ENCODE measurements at places on chromosomes 3 and 15.

- no peaks in the 10 kb centered on the region for H3K27me3 ChIP-seq
- peaks cover 45% of the 10 kb centered on the region for H3K4me1 ChIP-seq
- H3K36me3 ChIP-seq = no peaks in the 10 kb centered on the region
- H3K27ac ChIP-seq = peak overlapping the region; percentile 71
- no peak overlapping the region for H3K4me3 ChIP-seq
Measured at GRCh38 chr15:63089260-63090043, 32.2 kb upstream of the LACTB start.

DNA sequence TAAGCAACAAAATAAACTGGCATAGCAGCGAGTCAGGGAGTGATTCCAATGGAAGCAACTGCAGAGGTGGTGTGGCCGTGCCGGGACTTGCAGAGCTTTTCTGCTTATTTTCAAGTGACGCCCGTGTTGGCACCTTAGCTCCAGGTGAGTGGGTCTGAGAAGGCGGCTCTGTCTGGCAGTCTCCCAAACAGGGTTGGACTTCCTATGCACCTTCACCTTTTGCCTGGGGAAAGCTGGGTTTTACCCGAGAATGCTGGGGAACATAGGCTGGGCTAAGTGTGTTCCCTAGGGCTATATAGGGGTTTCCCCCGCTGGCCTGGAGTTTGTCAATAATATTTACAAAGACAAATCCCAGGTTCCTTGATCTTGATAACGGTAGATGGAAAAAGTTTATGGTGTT, 179.9 kb upstream of the TBL1XR1 start:
- H3K4me1 ChIP-seq = peaks cover 12% of the 10 kb centered on the region
- H3K4me3 ChIP-seq = no peak overlapping the region
- H3K27ac ChIP-seq = no peak overlapping the region
- DNase-seq = no peak

GRCh38 chr3:28745916-28746617, 397.4 kb upstream of the AZI2 start:
- H3K4me3 ChIP-seq = no peak overlapping the region
- H3K36me3 ChIP-seq = no peaks in the 10 kb centered on the region
- H3K27me3 ChIP-seq = no peaks in the 10 kb centered on the region
- H3K27ac ChIP-seq = no peak overlapping the region
- DNase-seq = no peak

- no peak for DNase-seq
- no peaks in the 10 kb centered on the region for H3K36me3 ChIP-seq
- peaks cover 20% of the 10 kb centered on the region for H3K4me1 ChIP-seq
- H3K27ac ChIP-seq = no peak overlapping the region
Measured at GRCh38 chr15:64249406-64249805, 86.6 kb upstream of the PPIB start.

DNA sequence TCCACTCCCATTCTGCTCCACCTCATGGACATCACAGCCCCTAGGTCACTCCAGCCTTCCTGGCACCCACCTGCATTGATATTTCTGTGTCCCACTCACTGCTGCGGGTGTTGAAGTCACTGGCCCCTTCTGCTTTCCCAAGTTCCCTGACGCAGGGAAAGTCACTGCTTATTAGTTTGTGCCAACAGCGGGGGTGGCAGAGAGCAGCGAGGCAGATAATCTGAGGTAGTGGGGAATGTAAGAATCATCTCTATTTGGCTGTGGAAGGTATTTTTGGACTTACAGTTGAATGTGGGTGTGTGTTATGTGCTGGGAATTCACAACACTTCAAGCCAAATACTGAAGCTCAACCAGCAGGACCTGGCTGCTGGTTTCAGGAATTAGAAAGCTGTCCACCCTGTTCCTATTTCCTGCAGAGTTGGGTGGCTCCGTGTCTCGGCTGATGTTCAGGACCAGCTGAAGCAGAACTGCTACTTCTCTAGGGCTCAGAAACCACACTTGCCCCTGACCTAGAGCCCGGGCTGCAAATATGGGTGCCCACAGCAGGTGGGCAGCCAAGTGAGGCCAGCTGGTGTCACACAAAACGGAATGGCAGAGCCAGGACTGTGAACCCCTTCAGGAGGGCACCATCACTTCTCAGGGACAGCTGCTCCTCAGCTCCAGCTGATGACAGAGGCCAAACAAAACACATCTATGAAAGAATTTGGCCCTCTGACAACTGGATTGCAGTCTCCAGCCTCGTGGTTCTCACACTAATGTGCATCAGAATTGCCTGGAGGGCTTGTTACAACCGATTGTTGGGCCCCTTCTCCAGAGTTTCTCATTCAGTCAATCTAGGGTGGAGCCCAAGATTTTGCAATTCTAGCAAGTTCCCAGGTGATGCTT, 57.7 kb downstream of the SEMA5B start:
- no peaks in the 10 kb centered on the region for H3K36me3 ChIP-seq
- no peak for DNase-seq
- H3K4me3 ChIP-seq = no peak overlapping the region
- H3K4me1 ChIP-seq = peaks cover 30% of the 10 kb centered on the region
- no peaks in the 10 kb centered on the region for H3K27me3 ChIP-seq

DNA sequence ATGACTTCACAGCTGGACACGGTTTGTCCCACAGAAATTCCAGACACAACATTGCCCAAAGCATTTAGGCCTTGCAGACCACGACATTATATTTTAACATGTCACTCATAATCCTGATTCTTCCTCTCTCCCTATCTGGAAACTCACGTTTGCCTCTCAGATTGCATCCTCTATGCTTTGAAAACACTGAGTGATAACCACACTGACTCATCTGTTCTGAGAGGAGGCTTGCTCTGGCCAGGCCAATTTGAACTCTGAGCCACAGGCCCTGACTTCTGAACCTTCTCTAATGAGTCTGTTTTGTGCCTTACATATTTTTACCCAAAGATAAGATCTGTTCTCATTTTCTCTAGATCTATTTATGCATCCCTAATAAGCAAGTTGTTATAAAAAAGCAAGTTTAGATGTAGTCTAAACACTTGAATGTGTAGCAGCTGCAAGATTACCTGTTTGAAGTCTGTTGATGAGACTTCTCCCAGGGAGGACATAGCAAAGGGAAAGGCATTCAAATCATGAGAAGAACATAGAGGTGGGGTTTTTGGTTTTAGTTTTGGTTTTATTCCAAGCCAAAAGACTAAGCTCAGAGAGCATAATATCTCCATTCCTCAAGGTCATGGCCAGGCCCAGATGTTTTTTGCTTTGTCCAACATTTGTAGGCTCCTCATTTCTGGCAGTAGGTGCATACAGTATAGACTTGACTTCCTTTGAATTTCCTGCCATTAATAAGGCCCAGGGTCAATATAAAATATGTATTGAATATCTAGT, 234.4 kb upstream of the LRTM1 start:
- H3K4me1 ChIP-seq = peaks cover 4% of the 10 kb centered on the region
- H3K27ac ChIP-seq = no peak overlapping the region
- no peaks in the 10 kb centered on the region for H3K36me3 ChIP-seq
- peak; percentile 62 for DNase-seq
- H3K4me3 ChIP-seq = no peak overlapping the region
- no peaks in the 10 kb centered on the region for H3K27me3 ChIP-seq

- no peak for DNase-seq
- peaks cover 33% of the 10 kb centered on the region for H3K4me1 ChIP-seq
- peaks cover 20% of the 10 kb centered on the region for H3K36me3 ChIP-seq
- H3K4me3 ChIP-seq = peak overlapping the region; percentile 78
- H3K27ac ChIP-seq = peak overlapping the region; percentile 96
Measured at GRCh38 chr15:69451951-69452691, 497 bp upstream of the RPLP1 start.

GRCh38 chr15:92625251-92625980, 30.2 kb downstream of the FAM174B start:
- H3K27me3 ChIP-seq = no peaks in the 10 kb centered on the region
- peak overlapping the region; percentile 68 for H3K27ac ChIP-seq
- no peak overlapping the region for H3K4me3 ChIP-seq
- peaks cover 33% of the 10 kb centered on the region for H3K4me1 ChIP-seq

GRCh38 chr3:155326901-155327300, 33.4 kb upstream of the STRIT1 start:
- no peak overlapping the region for H3K4me3 ChIP-seq
- no peaks in the 10 kb centered on the region for H3K4me1 ChIP-seq
- H3K27ac ChIP-seq = no peak overlapping the region
- no peaks in the 10 kb centered on the region for H3K36me3 ChIP-seq

DNA sequence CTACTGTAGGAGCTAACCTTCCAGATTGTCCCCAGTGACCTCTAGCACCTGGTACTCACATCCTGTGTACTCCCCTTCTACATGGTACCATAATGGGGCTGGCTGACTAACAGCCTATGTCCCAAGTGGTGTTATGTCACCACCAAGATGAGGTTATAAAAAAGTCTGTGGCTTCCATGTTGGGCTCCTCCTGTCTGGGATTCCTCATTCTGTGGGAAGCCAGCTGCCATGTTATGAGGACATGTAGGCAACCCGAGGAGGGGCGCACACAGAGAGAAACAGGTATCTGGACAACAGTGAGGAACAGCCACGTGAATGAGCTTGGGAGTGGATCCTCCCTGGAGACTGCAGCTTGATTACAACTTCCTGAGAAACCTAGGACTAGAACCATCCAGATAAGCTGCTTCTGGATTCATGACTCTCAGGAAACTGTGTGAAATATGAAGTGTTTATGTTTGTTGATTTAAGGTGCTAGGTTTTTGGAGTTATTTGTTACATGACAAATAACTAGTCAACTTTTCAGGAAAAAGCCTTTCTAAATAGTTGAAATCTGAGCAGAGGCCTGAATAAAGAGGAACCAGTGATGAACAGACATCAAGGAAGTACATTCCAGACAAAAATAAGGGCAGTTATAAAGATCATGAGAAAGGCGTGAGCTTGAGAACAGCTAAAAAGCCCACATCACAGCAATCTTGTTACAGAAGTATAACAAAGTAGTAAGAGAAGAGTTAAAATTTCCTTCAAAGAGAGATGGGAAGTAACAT, 21.7 kb downstream of the GOLIM4 start:
- H3K27ac ChIP-seq = no peak overlapping the region
- no peak overlapping the region for H3K4me3 ChIP-seq
- H3K27me3 ChIP-seq = no peaks in the 10 kb centered on the region
- no peaks in the 10 kb centered on the region for H3K36me3 ChIP-seq

Measured in esophagus muscularis mucosa (tissue), 4 donors.